Fibroblast of skin of right quadriceps (primary cell): ENCODE measurements at places on chromosomes 1 and 21.
A peak's percentile ranks its signal among the peaks of the same experiment; 100 is the strongest.

DNA sequence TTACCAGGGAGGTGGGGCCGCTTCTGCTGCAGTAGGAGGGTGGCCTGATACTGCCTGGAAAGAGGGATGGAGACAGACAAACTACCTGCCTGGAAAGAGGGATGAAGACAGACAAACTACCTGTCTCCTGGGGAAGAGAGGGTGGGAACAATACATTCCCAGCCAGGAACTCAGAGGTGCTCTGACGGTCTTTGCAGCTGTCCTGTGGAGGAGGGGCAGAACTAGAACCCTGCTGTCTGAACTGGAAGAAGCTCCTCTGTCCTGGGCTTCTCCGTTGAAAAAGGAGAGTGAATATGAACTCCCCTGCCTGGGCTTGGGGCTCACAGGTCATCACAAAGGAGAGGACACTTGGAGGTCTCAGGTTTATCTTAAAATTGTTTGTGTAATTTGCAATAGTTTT lies 40.3 kb upstream of the ETV3 start:
- no peak for DNase-seq

DNA sequence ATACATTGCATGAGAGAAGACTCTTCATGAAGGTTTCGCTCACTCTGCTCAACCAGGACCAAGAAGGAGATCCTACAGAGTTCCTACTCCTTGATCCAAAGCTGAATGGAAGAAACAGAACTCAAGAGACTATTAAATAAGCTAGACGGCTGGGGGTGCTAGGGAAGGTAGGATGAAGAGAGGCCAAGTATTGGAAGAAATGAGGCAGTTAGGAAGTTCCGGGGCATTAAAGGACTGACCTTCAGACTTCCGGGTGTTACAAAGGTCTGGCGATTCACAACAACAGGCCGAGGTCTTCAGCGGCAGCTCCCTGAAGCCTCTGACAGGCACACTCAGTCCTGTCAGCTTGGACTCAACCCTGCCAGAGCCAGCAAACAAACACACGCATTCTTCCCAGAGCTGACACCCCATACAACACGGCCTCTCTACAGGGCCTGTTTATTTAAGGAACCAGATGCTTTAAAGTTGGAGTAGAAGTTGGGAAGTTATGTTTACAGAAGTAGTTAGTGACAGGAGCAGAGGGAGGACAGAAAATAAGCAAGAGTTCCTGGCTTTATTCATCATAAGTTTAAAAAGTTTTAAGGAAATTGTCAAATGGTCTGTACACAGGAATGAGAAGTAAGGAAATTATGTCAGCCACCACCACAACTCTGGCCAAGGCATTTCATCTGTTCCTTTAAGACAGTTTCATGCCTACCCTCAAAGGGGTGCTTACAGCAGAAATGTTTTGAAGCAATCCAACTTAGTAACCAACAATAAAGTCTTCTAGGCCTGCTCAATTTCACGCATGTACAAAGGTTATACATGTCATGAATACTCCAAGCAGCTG lies 4.7 kb downstream of the SORT1 start:
- DNase-seq, result peak; percentile 46

DNA sequence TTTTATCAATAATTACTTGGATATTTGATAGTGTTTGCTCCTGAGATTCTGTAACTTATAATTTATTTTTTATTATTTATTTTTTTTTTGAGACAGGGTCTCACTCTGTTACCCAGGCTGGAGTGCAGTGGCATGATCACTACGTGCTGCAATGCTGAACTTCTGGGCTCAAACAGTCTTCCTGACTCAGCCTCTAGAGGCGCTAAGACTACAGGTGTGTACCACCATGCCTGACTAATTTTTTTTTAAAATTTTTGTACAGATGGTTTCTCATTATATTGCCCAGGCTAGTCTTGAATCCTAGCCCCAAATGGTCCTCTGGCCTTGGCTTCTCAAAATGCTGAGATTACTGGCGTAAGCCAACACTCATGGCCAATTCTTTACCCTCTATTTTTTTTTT lies 845.5 kb upstream of the ADGRL4 start:
- DNase-seq, result no peak

- DNase-seq, result peak; percentile 38
Measured at GRCh38 chr1:23799570-23800399, 769 bp downstream of the GALE start.

DNA sequence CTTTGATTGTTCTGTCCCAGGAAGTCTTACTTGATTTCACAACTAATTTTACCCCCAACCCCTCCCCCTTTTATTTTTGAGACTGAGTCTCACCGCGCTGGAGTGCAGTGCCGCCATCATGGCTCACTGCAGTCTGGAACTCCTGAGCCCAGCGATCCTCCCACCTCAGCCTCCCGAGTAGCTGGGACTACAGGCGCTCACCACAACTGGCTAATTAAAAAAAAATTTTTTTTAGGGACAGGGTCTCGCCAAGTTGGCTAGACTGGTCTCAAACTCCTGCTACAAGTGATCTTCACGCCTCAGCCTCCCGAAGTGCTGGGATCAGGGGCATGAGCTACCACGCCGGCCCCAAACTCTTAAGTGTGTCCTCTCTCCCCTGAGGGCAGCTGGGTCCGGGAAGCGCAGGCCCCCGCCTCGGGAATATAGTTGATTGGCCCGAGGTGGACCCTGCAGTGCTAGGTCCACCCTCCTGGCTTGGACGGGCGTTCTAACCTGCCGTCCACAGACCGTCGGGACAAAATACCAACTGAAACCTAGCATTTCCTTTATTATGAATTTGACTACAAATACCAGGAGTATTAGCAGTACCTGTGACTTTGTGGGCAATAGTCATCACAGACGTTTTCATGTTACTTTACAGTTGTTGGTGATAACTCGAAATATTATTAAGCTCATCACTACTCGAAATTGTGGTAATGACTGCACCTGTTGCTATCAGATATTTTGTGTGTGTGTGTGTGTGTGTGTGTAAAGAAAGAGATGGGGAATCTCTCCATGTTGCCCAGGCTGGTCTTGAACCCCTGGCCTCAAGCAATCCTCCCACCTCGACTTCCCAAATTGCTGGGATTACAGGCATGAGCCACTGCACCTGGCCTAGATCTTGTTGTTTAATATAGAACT lies 642 bp upstream of the PARP1 start:
- DNase-seq, result no peak

DNA sequence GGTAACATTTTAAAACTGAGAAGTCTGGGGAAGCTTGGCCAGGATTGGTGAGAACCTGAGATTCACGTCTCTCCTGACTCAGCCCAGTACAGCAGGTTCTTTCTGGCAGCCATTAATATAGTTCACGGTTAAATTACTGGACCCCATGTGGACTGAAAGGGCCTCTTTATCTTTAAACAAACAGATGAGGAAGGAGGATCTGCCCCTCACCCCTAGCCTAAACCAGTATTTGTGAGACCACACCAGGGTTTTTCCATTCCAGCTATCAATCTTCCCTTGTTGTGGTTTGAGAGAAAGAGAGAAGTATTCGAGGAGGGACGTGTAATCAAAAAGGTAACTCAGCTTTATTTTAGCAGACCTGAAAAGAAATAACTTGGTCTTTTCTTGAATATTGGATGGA lies 137.1 kb downstream of the PROX1 start:
- DNase-seq, result no peak

DNA sequence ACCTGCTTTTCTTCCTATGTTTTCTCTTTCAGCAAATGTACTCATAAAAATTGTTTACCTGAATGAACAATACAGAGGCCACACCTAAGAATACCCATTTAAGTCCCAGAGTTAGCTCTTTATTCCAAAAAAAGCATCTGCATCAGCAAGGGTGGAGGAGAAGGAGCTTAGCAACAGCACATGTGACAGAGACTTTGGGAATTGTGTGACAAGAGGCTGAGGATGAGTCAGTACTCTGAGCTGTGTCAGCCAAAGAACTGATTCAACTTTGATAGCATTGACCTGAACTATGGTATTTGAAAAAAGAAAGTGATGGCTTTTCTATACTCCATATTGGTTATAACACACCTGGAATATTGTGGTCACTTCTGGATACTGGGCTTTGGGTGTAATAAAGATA lies 162.7 kb downstream of the ZNF648 start:
- DNase-seq, result no peak

GRCh38 chr1:61253059-61253735 lies 170.8 kb downstream of the NFIA start:
- peak; percentile 46 for DNase-seq

GRCh38 chr21:43986544-43987451 lies 25.3 kb upstream of the TRAPPC10 start:
- DNase-seq, result no peak

GRCh38 chr1:18170444-18170843 lies 62.8 kb downstream of the IGSF21 start:
- DNase-seq, result no peak

- no peak for DNase-seq
Measured at GRCh38 chr1:207417076-207417475, 37.1 kb upstream of the CR2 start.
